ENCODE measurements at places on chromosomes 7 and 10.

GRCh38 chr10:22764639-22765038 lies 50.3 kb upstream of the PIP4K2A start:
- no peak for DNase-seq

DNA sequence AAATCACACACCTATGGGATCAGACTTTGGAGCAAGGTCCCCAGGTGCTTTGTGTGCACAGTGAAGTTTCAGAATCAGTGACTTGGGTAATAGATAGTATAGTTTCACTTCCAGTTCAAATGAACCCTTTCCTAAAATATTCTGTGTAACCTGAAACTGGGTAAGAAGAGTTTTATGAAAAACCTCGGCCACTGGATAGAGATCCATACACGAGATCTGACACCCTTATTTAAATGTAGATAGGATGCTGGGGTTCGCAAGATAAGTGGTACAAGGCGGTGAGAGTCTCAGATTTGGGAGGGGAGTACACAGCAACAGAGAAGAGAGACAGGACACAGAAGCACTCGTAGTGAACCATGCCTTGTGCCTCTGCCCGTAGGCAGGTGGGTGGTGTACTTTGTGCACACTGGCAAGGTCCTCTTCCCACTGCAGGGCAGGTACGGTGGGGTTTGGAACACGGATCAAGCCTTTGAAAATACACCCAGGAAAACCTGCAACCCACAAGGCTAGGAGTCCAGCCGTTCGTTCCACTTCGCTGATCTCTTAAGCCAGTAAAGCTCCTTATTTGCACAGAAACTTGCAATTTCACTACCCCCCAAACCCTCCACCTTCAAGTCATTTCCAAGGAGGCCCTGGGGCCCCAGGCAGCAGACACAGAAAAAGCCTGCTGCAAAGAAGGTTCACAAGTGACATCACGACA lies 162.8 kb downstream of the USP6NL start:
- no peak for DNase-seq

DNA sequence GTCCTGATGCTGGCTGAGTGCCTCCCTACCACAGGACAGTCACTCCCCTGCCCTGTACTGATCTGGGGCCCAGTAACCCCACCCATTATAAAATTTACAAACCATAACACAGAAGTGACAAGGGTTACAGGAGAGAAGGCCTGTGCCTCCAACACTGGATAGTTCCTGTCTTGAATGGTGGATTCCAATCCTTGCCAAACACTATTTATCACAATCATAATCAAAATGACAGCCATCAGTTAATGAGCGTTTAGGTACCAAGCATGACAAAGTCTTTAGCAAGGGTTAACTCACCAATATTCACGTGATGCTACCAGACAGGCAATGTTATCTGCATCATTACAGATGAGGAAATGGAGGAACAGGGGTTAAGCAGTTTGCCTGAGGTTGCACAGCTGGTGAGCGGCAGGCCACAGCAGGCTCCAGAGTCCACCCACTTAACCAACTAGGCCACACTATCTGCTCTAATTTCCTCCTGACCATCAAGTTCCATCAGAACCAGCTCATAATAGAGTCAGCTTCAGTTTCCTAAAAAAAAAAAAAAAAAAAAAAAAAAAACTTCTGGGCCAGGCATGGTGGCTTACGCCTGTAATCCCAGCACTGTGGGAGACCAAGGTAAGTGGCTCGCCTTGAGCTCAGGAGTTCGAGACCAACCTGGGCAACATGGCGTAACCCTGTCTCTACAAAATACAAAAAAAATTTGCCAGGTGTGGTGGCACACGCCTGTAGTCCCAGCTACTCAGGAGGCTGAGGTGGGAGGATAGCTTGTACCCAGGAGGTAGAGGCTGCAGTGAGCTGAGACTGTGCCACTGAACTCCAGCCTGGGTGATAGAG lies 14.2 kb downstream of the PDLIM1 start:
- DNase-seq, result no peak

DNA sequence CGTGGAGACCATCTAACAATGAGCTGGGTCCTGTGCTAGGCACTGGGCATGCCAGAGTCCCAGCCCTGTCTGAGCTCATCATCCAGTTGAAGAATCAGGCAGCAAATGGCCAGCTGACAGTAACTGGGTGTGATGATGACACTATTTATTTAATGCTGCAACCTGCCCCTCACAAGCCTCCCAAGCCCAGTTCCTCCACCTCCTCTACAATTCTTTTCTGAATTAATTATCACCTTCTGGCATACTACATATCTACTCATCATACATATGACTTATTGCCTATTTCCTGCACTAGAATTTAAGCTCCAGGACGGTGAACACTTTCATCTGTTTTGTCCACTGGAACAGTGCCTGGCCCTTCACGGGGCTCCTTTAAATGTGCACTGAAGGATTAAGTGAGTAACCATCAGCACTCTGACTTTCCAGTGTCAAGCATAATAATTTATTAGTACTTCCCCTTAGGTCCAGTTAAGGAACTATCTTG lies 96.7 kb upstream of the LAMB4 start:
- DNase-seq, result no peak

DNA sequence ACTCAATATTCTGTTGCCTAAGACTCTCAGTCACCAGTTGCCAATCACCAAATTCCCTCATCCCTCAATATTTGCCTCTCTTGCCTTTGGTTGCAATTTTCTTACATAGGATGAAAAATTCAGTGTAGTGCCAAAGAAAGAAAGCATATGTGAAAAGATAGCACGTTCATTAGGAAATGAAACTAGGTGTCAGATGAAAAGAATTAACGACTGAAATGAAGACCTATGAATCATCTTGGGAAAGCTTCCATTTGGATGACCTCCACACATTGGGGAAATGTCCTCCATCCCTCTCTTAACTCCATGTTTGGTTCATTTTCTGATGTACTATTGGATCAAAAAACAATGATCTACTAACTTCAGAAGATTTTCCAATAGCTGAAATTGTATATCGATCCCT lies 145.1 kb upstream of the MEOX2 start:
- no peak for DNase-seq

GRCh38 chr10:104103956-104104355 lies 18.0 kb upstream of the SFR1 start:
- DNase-seq, result no peak

DNA sequence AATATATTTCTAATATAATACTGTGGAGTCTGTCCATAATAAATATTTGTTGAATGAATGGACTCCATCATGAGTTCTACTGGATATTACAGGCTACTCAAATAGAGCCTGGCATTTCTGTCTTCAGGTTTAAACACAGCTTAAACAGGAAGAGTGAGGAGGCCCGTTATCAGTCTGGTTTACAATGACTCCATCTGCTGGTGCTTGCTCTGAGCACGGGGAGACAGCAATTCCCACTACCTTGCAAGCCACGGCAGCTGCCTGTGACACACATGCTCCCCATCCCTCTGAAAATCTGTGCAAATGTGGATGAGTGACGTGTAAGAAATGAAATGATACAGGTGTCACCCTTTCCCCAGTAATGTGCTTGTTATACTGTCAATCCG lies 293.5 kb upstream of the IMMP2L start:
- no peak for DNase-seq

DNA sequence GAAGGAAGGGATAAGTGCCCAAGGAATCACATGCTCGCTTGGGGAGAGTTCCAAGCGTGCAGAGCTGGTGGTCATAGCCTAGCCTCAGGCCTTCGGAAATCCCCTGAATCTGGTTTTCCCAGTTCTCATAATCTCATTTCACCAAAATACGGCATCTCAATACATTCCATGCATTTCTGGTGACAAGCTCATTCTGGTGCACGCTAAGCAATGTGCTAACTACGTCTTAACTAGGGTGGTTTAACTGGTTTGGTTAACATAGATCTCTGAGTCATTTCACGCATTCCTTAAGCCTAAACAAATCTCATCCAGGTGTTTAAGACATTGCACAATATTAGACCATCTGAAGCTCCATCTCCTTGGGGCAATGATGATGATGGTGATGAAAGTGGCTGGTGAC lies 72.9 kb upstream of the STEAP1B start:
- DNase-seq, result no peak

- no peak for DNase-seq
Measured at GRCh38 chr10:103969857-103970627, 3.1 kb downstream of the SLK start.

DNA sequence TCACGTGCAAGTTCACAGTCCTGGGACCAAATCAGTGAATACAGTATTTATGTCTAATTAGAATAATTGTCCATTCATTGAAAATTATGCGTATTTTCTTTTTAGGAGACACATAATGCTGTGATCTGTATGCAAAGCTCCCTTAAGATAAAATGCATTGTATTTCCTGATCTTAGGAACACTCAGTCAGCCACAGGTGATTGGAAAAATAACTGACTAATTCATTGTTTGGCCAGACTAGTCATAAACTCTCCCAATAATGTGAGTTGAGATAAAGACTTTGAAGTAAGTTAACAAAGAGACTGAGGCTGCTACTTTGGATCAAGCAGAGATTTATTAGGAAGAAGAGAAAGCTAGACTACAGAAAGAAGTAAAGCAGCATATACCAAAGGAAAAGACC lies 182.2 kb downstream of the GNAI1 start:
- DNase-seq, result no peak

DNA sequence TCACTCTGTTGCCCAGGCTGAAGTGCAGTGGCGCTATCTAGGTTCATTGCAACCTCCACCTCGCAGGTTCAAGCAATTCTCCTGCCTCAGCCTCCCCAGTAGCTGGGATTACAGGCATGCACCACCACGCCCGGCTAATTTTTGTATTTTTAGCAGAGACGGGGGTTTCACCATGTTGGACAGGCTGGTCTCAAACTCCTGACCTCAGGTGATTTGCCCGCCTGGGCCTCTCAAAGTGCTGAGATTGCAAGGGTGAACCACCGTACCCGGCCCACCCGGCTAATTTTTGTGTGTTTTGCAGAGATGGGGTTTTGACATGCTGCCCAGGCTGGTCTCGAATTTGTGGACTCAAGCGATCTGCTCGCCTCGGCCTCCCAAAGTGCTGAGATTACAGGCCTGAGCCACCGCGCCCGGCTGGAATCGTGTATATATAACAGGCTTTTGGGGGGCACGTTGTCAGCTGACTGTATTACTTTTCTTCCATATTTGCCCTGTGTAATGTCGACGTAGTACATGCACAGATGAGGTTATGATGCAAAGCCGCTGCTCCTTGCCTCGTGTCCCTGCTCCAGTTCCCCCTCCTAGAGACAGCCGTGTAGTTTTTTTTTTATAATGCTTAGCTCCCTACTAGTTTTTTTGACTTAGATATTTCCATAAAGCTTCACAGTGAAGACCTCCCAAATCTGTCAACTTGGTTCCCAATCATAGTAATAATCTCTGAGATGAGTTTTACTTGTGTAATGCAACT lies 883 bp upstream of the TRA2A start:
- DNase-seq, result no peak

DNA sequence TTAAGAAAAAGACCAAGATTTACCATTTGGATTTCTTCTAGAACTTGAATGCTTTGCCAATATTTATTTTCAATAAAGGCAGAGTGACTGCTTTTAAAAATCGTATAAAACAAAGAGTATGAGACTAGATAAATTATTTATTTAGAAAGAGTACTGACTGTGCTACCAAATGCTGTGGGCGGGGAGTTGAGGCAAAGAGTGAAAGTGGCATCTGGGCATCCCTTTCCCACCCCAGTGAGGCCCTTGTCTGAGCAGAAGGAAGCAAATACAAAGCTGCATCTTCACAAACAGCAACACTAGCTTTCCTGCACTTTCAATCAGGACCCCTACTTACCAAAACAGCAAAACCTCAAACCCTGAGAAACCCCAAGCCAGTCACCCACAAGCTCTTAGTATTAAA lies 34.9 kb downstream of the ITGB1 start:
- no peak for DNase-seq

DNA sequence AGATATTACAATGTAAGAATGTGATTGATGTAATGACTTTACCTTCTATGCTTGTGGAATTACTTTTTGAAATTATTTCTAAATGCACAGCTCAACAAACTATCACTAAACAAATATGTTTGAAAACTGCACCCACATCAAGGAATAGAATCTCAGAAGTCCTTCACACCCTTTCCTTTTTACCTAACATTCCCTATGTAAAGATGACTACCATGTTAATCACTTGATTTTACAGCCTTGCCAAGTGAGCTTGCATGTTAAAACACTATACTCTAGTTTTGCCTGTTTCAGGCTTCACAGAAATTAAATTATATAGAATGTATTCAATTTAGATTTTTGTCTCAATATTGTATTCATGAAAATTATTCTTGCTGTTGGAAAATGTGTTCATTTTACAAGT lies 1169.4 kb upstream of the CELF2 start:
- DNase-seq, result no peak

DNA sequence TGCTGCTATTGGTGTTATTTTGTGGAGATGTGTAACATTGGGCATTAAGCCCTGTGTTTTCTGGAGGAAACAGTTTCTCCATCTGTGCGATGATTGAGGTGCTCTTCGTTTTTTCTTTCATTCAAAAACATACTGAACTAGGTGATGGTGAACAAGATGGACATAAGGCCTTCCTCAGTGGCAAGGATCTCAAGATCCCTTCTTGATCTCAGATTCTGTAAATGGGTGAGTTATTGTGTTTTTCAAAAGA lies 759 bp upstream of the ELAPOR2 start:
- DNase-seq, result no peak

DNA sequence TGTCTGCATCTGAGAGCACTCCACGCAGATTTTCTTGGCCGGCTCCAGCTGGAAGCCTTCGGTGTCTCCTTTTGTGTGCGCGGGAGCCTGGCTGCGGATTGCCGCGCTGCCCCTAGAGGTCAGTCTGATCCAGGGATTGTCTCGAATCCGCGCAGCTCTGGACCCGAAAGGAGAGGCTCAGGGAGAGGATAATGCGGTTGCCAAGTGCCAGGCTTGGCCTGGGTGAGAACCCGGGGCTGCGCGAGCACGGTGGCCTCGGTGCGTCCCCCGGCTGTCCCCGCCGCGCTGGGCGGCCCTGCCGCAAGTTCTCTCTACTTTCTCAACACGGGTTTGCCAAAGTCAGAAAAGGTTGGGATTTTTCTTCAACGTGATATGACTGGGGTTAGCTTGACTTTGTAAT lies 140.9 kb downstream of the ADCYAP1R1 start:
- peak; percentile 70 for DNase-seq

DNA sequence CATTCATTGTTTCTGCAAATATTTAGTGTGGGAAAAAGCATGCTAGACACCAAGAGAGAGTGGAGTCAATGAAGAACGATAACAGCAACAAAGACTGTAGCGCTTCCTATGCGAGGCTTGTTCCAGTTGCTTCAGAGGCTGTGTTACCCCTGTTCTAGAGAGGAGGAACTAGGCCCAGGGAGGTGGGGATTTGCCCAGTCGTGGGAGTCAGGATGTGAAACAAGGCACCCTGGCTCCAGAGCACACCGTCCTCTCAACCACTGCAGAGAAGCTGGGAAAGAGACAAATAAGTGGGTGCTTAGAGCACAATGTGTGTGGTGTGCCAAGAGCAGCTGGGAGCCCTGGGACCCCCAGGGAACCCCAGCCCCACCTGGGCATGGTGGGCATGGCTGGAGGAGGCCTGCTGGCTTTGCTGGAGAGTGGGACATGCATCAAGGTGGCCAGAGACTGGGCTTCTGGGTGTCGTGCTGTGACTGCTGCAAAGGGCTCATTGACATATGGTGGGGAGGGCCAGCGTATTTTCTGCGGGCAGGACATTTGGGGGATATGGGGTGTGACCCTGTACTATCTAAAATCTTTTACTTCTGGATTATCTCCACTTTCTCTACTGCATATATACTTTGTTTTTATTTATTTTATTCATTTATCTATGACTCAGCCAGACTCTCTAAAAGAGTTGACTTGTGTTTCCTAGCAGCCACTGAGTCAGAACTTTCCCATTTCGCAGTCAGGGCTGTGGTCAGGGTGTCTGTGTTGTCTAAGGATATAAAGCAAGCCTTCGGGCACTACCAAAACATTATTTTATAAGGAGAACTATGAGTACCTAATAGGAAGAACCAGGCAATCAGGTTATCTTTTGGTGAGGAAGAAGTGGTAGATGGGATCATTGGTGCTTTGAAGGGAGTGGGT lies 95.4 kb downstream of the TCF7L2 start:
- DNase-seq, result peak; percentile 87

Data from AG08395 (cell line).